ENCODE measurements at places on chromosomes 7 and 10.
A peak's percentile ranks its signal among the peaks of the same experiment; 100 is the strongest.

DNA sequence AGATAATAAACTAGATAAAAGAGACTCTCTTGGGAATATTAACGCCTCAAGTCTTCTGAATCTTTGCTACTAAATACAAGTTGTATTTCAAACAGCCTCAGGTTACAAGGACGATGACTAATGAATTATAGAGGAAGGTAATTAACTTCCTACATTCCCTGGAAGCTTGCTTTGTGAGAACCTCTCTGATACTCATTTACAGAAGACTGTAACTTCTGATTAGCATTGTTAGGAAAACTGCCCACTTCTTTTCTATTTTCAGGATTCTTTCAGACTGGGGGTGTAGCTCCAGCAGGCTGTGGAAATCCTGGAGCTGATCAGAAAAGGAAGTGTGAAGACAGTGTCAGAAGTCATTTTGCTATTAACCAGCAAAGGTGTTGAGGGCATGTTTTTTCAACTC is 316.7 kb upstream of the NPSR1 start:
- no peak for DNase-seq

DNA sequence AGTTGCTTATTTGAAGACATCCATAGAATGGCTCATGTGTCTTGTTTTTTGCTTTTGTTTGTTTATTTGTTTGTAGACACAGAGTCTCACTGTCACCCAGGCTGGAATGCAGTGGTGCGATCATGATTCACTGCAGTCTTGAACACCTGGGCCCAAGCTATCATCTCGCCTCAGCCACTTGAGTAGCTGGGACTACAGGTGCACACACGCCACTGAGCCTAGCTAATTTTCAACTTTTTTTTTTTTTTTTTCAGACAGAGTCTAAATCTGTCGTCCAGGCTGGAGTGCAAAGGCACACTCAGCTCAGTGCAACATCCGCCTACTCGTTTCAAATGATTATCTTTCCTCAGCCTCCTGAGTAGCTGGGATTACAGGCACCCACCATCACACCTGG is 83.3 kb upstream of the KLF6 start:
- no peak for DNase-seq

DNA sequence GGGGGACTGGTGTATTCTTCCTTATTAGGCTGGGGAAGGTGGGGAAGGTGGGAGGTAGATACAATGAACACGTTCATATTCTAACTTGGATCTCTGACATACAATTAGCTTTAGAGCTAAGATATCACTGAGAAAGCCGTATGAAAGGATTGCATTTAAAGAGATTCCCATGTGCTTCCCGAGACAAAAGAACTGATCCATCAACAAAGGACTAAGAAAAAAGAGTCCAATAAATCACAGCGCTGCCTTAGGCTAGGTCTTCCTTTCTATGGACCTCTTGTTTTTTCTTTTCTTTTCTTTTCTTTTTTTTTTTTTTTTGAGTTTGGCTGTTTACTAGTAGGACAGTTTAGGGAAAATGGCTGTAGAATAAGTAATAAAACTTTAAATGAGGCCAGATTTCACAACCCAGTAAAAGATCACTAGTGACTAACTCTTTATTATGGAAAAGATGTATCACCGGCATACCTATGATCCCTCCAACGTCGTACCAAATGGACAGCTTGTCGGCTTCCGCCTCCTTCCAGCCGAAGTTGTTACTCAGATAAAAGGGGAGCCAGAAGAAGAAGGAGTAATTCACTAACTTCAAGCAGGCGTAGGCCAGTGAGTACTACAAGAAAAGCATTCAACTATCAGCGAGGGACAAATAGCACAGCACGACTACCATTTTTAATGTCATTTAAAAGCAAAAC is 50.0 kb downstream of the SLC37A3 start:
- no peak for DNase-seq

DNA sequence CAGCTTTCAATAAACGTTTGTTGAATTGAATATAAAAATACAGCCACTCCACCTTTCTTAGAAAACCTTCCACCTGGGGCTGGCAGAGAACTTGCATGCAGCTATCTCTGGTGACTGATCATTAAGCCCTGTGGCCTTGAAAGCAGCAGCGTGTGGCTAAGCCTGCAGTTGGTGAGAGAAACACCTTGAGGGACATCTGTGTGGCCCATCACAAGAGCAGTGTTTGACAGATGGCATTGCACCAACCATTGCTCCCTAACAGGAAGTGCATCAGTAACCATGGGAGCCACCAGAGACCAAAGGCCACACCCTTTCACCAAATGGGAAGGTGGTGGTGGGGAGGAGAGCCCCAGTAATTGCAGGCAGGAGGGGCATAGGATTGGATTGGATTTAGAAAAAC is 22.4 kb downstream of the RHOBTB1 start:
- no peak for DNase-seq

GRCh38 chr10:50397312-50398140 is 146.2 kb upstream of the ASAH2 start:
- DNase-seq, result no peak

GRCh38 chr7:130349911-130350782 is 5.5 kb downstream of the CPA5 start:
- no peak for DNase-seq

GRCh38 chr7:92806496-92806895 is 29.9 kb downstream of the CDK6 start:
- DNase-seq, result no peak

GRCh38 chr7:84735011-84735410 is 451.8 kb downstream of the SEMA3D start:
- DNase-seq, result no peak

GRCh38 chr7:129332254-129333035 is 101.8 kb upstream of the STRIP2 start:
- DNase-seq, result no peak

DNA sequence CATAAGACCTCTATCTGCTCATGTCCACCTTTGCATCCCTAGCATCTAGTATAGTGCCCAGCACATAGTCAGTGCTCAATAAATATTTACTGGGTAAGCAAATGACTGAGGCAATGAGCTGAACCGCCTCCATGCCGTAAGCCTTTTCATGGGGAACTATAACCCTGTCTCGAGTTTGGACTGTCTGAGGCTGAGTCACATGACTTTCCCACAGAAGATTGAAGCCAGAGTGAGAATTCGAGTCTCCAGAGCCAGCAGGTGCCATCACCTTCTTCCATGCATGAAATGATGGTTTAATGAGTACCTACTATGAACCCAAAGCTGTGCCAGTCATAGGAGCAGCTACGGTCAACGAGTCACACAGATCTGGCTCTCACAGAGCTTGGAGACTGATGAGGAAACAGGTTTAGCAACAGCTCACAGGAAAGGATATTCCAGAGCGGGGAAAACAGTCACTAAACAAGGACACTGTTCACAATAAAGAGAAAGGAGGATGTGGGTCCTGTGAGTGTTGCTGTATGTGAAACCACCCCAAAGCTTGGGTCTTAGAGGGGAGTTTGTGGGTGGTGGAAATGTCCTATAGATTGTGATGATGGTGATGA is 75.2 kb downstream of the TEX36 start:
- no peak for DNase-seq

DNA sequence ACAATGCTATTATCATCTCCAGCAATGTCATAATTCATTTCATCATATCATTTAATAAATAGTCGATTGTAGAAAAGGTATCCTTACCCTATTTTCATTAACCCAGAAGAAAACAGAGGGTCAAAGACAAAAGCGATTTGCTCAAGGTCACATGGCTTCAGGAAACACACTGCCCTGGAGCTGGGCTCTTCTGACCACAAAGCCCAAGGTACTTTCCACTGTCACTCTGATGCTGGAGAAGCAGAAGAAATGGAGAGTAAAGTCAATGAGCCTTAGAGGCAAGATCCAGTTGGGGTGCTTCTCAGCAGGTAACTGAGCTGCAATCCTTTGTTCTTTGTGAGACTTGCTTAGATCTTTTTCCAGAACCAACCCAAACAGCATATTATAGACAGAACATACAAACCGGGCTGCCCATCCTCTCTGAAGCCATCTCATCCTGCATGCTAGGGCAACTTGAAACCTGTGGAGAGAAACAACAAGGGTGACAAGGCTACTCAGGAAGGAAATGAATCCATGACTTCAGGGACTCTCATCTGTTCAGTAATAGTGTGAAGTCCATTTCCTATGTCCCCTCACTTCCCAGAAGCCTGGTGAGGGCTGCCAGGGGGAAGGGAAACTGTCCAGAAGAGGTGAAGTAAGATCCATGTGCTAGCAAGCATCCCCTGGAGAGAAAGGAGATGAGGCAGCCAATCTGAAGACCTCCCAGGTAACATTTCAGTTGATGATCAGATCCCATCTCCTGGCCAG is 148.6 kb upstream of the SVIL start:
- DNase-seq, result no peak

DNA sequence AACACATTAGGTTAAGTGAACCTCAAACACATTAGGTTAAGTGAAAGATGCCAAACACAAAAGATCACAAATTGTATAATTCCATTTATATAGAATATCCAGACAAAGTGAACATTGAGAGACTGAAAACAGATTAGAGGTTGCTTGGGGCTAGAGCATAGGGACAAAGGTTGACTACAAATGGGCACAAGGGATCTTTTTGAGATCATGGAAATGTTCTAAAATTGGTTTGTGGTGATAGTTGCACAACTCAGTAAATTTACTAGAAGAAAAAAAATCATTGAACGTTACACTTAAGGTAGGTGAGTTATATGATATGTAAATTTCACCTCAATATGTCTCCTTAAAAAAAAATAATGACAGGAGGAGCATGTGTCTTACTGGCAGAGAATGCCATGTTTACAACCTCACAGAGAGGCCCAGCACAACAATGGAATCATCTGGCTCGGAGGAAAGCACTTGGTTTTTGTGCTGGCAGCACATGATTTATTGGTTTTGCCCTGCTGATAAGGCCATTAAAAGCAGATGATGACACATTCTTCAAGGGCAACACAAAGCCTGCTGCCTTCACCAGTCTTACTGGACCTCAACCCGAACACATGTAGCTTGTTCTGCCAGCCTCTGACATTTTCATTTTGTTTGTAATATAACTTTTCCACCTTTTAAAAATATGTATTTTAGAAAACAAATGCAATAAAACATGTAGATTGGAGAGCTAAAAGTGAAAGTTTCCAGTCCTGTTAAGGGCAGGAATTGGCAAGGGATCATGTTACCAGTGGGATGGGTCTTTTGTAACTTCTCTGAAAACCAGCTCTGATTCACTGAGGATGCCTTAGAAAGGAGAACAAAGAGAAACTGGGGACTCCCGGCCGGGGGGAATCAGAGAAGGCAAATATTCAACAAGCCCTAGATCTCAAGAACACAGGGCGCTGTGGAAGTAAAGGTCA is 11.9 kb upstream of the LMOD2 start:
- no peak for DNase-seq

DNA sequence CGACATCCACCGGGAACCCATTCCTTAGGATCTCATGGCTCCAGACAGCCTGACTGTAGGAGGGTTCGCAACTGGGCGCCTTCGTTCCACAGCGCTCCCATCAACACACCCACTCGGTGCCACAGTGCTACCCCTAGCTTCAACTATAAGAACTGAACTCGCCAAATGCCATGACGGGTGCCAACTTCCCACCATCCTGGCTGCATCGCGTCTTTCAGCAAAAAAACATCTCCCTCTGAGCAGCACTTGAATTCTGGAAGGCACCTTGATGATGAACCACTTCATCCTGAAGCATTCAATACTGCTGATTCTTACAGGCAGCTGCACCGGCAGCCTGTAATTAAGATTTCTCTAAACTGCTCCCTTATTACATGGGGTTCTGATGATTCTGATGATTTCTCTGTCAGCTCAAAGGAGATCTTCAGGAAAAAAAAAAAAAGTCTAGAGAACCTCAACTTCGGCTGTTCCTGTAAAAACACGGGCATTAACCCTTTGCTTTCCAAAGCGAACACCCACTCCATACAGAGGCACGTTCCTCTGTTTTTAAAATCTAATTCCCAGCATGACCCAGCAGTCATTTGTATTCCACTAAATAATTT is 1.3 kb downstream of the CYTH3 start:
- DNase-seq, result peak; percentile 54

GRCh38 chr7:159096736-159097581 is 47.7 kb downstream of the VIPR2 start:
- DNase-seq, result no peak

- no peak for DNase-seq
Observed at GRCh38 chr7:128908750-128909624, 1.5 kb downstream of the KCP start.

GRCh38 chr7:105402221-105403095 is 13.7 kb upstream of the SRPK2 start:
- no peak for DNase-seq

GRCh38 chr10:102775201-102775934 is 31.6 kb downstream of the WBP1L start:
- DNase-seq, result no peak

Measured in CD4-positive, alpha-beta T cell treated with Interleukin-6 for 4 hours (primary cell).